GM12878 (cell line): ENCODE measurements at places on chromosomes 7 and 10. TPM values are rescaled to one million over a fixed set of nuclear protein-coding genes. Genes with fewer than 3 reads are reported as not detected.

CFTR gene
- total RNA-seq: 0.21 and 0.37 TPM in 2 replicates

MTURN gene
- total RNA-seq: 4.3 and 4.7 TPM in 2 replicates

GHRHR gene
- total RNA-seq: not detected in 2 replicates

DNA sequence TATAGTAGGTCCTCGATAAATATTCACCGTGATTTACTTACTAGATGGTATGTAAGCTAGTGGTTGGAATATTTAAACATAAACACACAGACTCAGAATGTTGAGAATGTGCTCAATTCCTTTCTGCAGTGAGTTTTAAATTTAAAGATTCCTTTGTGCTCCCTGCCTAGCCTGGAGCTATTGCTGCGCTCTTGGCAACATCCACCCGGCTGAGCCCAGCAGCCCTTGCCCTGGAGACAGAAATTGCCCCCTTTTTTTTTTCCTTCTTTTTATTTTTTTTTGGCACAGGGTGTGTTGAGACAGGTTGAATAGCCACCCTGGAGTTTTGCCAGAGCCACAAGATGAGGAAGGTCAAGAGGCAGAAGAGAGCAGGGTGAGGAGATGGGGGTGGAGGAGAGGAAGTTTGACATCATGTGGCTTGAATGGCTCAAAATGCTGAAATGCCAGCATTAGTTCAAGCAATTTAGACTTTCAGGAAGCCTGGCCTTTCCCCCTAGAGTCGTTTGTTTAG lies 180.8 kb downstream of the PRKCQ start:
- no peak for DNase-seq

DNA sequence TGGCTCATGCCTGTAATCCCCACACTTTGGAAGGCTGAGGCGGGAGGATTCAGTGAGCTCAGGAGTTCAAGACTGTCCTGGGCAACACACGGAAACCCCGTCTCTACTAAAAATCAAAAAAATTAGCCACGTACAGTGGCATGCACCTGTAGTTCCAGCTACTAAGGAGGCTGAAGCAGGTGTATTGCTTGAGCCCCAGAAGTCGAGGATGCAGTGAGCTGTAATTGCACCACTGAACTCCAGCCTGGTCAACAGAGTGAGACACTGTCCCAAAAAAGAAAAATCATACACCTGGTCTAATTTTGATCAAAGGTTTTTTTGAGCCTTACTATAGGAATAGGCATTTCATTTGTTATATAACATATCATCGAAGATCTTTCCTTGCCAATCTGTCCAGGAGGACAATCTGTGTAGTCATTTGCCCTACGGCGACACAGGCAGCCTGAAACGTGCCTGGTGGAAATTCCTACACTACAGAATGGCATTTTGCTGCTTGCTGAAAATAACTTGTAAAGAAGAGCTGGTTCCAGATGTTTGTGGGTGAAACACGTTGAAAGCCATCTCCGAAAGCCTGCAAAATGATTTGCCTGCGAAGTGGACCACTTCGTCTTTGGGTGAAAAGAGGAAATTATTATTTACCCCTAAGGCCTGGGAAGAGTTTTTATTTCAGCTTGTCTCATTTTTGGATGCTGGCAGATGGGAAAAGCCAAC lies 31.3 kb upstream of the GDI2 start:
- DNase-seq: no peak

DNA sequence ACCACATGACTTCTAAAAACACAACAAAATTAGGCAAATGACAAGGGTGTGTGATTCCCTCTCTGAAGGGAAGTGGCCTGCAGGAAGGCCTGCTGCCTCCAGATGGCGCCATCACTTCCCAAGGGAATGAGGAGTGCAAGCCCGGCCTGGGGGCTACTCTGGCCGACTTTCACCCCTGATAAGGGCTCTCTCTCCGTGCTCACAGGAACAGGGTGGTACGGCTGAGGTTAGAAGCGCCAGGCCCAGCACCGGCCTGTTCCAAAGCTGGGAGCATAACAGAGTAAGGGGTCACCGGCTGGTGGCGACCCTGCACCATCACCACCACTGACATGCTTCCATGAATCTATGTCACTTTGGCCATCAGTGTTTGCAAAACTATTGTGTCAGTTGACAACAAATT lies 13.1 kb downstream of the RBP3 start:
- no peak for DNase-seq

GRCh38 chr10:96541921-96542320 lies 28.2 kb upstream of the TLL2 start:
- DNase-seq: no peak
